ENCODE measurements at places on chromosomes 12 and 14. TPM values are rescaled to one million over a fixed set of nuclear protein-coding genes. Genes with fewer than 3 reads are reported as not detected.

The RNASE7 gene
- total RNA-seq, result not detected

The SAV1 gene
- total RNA-seq, result 32.3 TPM

The PLCZ1 gene
- 0.69 TPM for total RNA-seq

The GLS2 gene
- 1.6 TPM for total RNA-seq

The BIN2 gene
- not detected for total RNA-seq

The GARIN6 gene
- total RNA-seq, result not detected

The KRT82 gene
- total RNA-seq, result not detected

The SDS gene
- total RNA-seq, result 0.25 TPM

The KRT78 gene
- not detected for total RNA-seq

The SDSL gene
- total RNA-seq, result 12.5 TPM

The PTHLH gene
- total RNA-seq, result 0.40 TPM

The RASSF9 gene
- 5.0 TPM for total RNA-seq

The GLT1D1 gene
- total RNA-seq, result not detected

The EML1 gene
- total RNA-seq, result 69.3 TPM

The CDCA3 gene
- total RNA-seq, result 1.3 TPM

The ETV6 gene
- total RNA-seq, result 7.3 TPM

The CPM gene
- total RNA-seq, result 90.3 TPM

The BCL2L14 gene
- 0.40 TPM for total RNA-seq

The CFAP73 gene
- total RNA-seq, result not detected

The RNASE3 gene
- total RNA-seq, result not detected

The ANKRD33 gene
- not detected for total RNA-seq

The NOS1 gene
- not detected for total RNA-seq

The IL31 gene
- total RNA-seq, result not detected

The DERA gene
- 236 TPM for total RNA-seq

The EGLN3 gene
- 17.5 TPM for total RNA-seq

The SERPINA6 gene
- total RNA-seq, result 0.35 TPM

The DDIT3 gene
- 6.1 TPM for total RNA-seq

The CELA1 gene
- not detected for total RNA-seq

The PACS2 gene
- 67.7 TPM for total RNA-seq

The COX6A1 gene
- 865 TPM for total RNA-seq

The PPP4R4 gene
- total RNA-seq, result 3.3 TPM

The FZD10 gene
- total RNA-seq, result 0.05 TPM

The STRAP gene
- total RNA-seq, result 126 TPM

The ST8SIA1 gene
- total RNA-seq, result 0.20 TPM

The NUAK1 gene
- total RNA-seq, result 10.8 TPM

The C12orf56 gene
- total RNA-seq, result 3.1 TPM

The ANP32D gene
- not detected for total RNA-seq

The RTL1 gene
- not detected for total RNA-seq

The ASB8 gene
- 14.2 TPM for total RNA-seq

The PLEKHH1 gene
- 7.3 TPM for total RNA-seq

The RPL10L gene
- total RNA-seq, result not detected

The PLEKHD1 gene
- total RNA-seq, result 0.10 TPM

The DDN gene
- total RNA-seq, result 0.05 TPM

The SUSD6 gene
- 20.8 TPM for total RNA-seq

The CDH24 gene
- total RNA-seq, result 3.5 TPM

The KRT74 gene
- total RNA-seq, result not detected

The COPS7A gene
- total RNA-seq, result 68.3 TPM

The ITGA5 gene
- 112 TPM for total RNA-seq

The LRP6 gene
- 79.1 TPM for total RNA-seq

The MSI1 gene
- total RNA-seq, result not detected

The PRH2 gene
- not detected for total RNA-seq

The CBLN3 gene
- total RNA-seq, result 0.52 TPM

The C12orf50 gene
- total RNA-seq, result not detected

The RNF31 gene
- 52.6 TPM for total RNA-seq

The DPY19L2 gene
- 3.6 TPM for total RNA-seq

The BDKRB2 gene
- total RNA-seq, result 3.6 TPM
